ENCODE measurements at places on chromosomes 5 and 9.

DNA sequence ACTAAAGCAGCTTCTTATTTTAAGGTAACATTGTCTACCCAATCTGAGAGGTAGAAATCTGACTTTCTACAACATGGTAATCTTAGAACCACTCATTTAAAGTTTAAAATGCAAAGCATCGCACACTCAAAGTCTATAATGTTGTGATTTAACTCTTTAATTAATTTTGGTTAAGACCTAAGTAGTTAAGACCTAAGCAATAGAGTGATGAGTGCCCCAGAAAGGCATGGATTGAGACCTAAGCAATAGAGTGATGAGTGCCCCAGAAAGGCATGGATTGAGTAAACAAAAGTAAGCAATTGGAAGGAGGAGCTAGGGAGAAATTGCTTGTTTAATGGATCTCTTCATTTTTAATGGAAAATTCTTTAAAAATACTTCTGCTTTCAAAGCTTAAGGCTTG is 86.8 kb downstream of the NLN start:
- no peak for DNase-seq

GRCh38 chr9:84293001-84293798 is 47.4 kb downstream of the SLC28A3 start:
- no peak for DNase-seq

GRCh38 chr9:70868661-70869652 is 252.5 kb downstream of the TRPM3 start:
- DNase-seq = no peak

- no peak for DNase-seq
These were observed 73.5 kb downstream of the NR6A1 start for GRCh38 chr9:124697326-124698200.

DNA sequence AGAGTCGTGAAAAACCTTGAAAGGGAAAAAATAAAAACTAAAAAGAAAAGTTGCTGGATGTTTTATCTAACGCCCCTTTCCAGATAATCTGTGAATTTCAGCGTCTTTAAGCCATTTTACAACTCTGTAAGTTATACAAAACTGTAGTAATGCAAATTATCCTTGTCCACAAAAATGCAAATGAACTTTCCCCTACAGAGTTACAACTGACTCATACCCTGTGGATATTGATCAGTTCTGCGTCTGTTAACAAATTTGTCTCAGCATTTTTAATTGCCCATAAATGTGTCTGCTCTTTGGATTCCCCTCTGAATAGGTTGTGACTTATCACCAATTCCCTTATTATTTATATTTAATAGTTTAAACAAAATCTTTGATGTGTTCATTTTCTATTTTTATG is 105.9 kb upstream of the PRLR start:
- DNase-seq = no peak

GRCh38 chr5:101080462-101081240 is 177.6 kb upstream of the ST8SIA4 start:
- no peak for DNase-seq

GRCh38 chr9:71675105-71675856 is 93.0 kb downstream of the CEMIP2 start:
- DNase-seq = no peak

DNA sequence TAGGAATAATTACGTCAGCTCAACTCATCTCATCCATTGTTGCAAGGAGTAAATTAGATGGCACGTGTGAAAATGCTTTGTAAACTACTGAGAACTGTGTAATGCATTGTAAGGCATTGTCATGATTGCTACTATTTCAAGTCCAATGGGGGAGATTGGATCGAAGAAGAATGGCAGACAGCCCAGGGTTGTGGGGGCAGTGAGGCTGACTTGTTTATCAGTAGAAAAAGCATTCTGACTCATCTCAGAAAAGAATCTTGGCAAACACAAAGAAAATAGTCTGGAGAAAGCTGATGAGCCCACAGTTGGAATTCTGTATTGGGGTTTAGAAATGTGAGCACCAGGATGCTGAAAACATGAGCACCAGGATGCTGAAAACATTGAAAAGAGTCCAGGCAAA is 28.0 kb upstream of the DAP start:
- DNase-seq = no peak

DNA sequence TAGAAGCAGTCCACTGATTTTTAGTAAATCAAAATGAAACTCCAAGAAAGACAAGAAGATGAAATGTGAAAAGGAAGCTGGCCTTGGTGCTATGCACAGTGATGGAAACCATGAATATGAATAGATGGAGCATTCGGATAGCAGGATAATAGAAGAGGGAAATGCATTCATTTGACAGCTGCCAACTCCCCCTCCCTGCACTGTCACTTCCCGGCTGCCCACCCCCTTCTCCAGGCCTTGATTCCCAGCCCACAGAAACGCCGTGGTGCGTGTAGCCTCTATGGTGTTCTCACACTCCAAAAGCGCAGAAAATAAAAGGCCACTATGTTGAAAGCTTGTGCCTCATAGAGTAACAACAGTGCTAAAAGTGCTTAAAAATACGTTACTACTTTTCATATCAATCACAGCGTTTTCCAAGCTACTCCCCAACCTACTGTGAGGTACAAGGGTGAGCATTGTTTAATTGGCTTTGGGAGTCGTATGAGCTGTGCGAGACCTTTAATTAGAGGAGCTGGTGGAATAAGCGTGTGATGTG is 26.1 kb upstream of the IFNK start:
- DNase-seq = no peak

- DNase-seq = no peak
These were observed 47.3 kb upstream of the SUB1 start for GRCh38 chr5:32538031-32538547.

DNA sequence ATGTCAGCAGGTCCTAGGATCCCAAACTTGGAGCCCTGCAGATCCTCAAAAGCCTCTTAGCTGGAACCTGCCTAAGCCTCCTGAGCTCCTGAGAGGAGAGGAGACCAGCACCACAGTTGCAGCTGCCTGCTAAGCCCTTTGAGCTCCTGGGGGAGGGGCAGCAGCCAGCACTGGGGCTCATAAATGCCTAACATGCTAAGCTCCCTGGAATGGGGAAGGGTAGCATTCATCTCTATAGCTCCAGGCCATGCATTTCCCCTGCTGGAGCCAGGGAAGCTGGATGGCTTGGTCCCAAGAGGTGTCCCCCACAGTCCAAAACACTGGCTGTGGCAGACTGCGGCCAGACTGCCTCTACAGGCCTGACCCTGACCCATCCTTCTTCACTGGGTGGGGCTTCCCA is 182.7 kb downstream of the KCNN2 start:
- no peak for DNase-seq

GRCh38 chr5:160470437-160471361 is 49.0 kb downstream of the PTTG1 start:
- no peak for DNase-seq

DNA sequence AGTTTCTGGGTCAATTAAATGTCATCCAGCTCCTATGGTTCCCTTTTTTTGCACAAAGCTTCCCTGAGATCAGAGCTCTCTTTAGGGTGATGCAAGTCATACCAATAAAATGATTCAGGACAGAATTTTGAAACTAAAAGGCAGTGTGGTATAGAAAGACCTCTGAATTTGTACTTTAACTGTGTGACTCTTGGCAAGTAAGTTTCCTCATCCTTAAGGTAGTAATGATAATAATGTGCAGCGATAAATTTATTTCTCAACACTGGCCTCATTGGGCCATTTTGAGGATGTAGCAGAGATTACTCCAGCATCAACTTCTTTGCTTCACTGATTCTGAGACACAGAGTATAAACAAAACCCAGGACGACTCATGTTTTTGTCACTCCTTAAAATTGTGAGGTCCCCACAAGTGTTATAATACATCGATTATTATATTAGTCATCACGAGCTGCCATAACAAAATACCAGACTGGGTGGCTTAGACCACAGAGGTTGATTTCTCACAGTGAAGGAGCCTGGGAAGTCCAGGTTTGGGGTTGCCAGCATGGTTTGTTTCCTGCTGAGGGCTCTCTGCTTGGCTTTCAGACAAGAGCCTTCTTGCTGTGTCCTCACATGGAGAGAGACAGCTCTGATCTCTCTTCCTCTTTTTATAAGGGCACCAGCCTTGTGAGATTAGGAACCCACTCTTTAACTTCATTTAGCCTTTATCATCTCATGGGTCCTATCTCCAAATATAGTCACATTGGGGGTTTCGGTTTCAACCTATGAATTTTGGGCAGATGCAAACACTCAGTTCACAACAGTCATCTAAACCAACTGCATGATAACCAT is 293.0 kb downstream of the ZNF608 start:
- DNase-seq = no peak

- DNase-seq = no peak
These were observed 157.6 kb upstream of the IRX2 start for GRCh38 chr5:2909035-2909434.

GRCh38 chr9:113668061-113668460 is 204.5 kb downstream of the RGS3 start:
- no peak for DNase-seq

- DNase-seq = no peak
These were observed 8.3 kb upstream of the TGFBI start for GRCh38 chr5:136020383-136021015.

- DNase-seq = no peak
These were observed 76.5 kb upstream of the CTNNA1 start for GRCh38 chr5:138676556-138677193.

- no peak for DNase-seq
These were observed 43.5 kb upstream of the UBAC1 start for GRCh38 chr9:136004712-136005111.

GRCh38 chr9:131337131-131337848 is 47.8 kb downstream of the PLPP7 start:
- no peak for DNase-seq

DNA sequence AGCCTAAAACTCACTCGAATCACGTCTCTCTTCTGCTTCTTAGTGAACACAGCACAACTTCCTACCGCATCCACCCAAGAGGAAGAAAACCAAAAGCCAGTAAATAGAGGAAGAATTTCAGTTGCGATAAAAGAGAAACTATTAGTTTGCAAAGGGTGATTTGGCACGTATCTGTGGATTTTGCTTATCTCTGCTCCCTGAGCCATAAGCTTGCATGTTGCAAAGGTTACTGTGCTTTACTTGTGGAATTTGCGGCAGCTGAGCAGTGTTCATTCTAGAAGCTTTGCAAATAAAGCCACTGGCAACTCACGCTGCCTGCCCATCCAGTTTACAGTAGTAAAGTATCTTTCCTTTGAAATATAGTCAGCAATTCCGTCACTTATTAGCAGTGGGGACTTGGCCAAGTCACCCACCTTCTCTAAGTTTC is 149.0 kb upstream of the PCA3 start:
- DNase-seq = no peak

GRCh38 chr5:7078901-7079300 is 317.0 kb upstream of the ADCY2 start:
- DNase-seq = no peak

DNA sequence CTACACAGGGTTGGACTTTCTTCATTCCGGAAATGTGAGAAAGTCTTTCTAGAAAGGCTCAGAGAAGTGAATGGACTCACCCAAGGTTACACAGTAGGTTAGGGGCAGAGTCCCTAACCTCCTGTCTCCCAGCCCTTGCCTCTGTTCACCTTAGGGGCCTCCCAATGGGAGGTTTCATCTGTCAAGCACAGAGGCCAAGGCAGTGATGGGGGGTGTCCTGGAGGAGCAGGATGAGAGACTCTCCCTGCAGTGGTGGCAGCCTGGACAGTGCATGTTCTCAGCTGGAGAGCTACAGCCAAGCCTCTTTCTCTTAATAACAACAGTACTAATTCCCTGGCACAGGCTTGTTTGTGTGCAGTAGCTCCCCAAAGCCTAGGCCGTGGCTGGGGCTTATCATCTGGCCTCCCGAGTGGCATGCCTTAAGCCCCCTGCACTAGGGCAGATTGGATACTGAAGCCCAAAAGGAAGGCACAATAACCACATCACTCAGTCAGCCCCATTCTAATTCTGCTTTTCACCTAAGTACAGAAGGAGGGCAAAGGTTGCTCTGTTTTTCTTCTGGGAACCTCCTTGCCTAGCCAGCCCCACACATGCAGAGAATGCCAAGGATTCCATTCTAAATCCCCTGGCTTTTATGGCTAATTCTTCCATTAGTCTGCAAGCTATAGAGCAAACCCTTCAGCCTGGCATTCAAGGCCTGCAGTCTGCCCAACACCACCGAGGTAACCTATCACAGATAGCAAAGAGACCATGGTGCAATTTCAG is 50.2 kb upstream of the XPA start:
- DNase-seq = no peak

- no peak for DNase-seq
These were observed 43.2 kb upstream of the IER5L start for GRCh38 chr9:129221233-129221632.

DNA sequence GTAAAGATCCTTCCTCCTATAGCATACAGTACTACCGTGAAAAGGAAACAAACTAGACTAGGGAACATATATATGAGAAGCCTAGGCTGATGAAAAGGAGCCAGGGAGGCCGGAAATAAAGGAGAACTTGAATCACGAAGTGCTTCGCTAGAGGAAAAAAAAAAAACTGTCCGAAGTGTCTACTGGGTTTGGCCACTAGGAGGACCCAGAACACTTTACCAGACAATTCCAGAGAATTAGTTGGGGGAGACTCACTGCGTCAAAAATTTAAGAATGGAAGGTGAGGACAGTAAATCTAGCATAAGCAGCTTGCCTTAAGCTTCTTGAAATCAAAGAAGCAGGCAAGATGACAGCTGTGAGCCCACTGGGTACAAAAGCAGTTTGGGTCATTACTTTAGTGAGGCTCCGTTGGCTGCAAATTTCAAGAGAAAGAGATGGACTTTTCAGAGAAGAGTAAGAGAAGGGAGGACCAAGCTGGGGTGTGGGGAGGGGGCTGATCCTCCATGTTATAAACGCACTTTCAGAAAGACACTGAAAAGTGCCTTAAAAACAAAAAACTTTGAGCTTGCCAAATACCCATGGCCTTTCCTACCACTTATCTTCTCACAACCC is 47.4 kb downstream of the P4HA2 start:
- DNase-seq = no peak

- DNase-seq = no peak
These were observed 112.9 kb downstream of the KIAA0825 start for GRCh38 chr5:94505327-94506068.

DNA sequence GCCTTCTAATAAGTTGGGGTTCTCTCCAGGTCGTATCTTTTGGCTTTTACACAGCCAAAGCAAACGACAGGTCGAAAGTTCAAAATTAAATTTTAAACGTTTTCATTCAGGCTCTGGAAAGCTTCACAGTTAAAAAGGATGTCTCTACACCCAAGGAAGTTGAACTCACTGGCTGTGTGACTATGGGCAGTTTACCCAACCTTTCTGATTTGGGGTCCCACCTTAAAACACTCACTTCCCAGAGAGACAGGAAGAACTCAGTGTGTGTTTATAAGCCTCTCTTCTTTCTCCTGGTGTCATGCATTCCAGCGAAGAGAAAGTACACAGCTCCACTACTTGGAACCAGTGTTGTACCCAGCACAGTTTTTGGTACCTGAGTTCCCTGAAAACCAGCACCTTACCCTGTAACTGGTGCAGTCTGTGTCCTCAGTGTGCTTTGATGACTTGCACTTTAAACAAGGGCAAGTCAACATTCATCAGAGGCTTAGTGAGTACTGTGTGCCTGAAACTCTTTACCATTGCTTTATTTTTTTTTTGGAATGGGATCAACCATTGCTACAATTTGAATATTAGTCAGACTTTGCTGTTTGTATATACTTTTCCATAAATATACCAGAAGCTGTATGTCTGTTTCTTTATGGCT is 1.7 kb downstream of the SRD5A1 start:
- no peak for DNase-seq

GRCh38 chr9:69093471-69094103 is 58.0 kb downstream of the FXN start:
- no peak for DNase-seq

All from stimulated activated CD4-positive, alpha-beta T cell treated with anti-CD3 and anti-CD28 coated beads, Interleukin-1b, Interleukin-23, amount 100 ng/mL, for 1 hour (primary cell).